Hypothalamus (tissue), 51 donors: ENCODE measurements at places on chromosomes 3 and 15.

GRCh38 chr3:38038447-38038911 lies 529 bp upstream of the DLEC1 start:
- no peak for DNase-seq

- DNase-seq, result no peak
These were observed 99.9 kb downstream of the EEFSEC start for GRCh38 chr3:128253150-128253549.

GRCh38 chr15:38528294-38528693 lies 36.3 kb downstream of the RASGRP1 start:
- no peak for DNase-seq

DNA sequence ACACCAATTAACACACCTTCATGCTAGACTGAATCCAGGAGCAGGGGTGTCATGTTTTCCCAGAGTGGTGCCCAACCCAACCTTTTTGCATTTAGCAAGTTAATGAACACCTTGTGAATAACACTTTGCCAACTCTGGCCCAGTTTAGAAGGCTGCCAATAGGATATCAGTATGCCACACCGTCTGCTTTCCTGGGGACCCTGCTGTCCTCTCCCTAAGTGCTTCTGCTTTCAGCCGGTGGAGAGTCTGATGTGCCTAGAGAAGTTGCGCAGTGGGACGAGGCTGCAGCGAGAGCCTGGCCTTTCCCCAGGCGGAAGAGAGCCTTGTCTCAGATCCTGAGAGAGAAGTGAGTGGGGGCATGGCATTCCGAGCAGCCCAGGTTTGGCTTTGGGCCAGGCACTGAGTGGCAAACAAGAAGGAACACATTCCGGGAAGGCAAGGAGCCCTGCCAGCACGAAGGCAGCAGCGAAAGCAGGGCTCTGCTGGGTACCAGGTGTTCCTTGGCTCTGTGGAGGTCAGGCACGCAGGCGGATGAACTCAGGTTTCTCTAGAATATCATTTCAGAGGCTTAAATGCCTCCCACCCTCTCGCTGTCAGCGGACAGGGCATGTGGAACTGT lies 36.9 kb downstream of the SENP8 start:
- DNase-seq, result peak; percentile 20

GRCh38 chr3:47394881-47395280 lies 14.1 kb downstream of the PTPN23 start:
- DNase-seq, result no peak

DNA sequence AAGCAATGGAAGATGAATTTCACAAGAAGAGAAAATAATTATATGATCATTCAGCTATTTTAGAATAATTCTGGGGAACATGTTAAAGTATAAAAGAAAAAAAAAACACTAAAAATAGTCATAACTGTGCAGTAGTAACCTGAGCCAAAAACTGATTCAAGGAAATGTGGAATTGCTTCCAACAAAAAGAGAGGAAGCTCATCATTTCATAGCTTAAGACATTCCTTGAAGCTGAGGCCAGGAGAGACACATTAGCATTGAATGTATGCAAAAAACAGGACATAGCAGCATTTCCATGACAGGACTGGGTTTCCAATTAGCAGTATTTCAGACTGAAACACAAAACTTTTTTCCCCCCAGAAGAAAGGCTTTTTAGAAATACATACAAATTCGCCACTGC lies 27.7 kb upstream of the LRRN1 start:
- DNase-seq, result no peak

DNA sequence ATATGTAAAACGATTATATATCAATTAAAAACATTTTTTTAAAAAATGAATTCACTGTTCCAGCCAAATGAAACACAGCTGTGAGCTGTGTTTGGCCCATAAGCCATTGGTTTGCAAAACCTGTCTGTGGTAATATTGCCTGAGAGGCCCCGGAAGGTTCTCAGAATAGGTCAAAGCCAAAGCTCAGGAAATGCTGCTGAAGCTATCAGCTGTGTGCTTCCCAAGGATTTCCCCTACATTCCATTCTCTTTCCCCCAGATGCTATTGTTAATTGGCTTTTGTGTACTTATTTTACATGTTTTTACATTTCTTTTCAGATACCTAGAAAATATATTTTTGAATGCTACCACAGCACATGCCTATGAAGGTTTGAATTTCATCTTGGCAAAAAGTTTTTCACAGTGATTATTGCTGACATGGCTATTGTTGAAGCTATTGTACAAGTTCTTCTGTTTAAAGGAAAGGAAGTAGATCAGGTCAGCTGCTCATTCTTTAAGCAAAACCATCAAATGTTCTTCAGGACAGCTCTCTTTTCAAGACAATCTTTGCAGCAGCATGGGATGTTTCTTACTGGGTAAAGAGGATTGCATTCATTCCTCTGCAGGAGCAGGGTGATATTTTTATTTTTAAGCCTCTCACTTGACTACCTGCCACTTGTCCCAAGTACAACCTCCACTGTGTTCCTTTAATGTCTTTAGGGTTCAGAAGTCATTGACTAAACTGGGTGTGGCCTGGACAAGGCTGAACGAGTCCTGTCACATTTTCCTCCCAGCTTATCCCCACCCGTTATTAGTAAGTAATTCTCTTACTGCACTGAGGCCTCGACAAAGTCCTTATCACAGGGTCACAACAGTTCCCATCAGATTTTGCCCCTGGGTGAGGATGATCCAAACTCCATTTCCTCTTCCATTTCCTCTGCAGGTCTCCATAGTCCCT lies 26.3 kb upstream of the BNC1 start:
- no peak for DNase-seq

DNA sequence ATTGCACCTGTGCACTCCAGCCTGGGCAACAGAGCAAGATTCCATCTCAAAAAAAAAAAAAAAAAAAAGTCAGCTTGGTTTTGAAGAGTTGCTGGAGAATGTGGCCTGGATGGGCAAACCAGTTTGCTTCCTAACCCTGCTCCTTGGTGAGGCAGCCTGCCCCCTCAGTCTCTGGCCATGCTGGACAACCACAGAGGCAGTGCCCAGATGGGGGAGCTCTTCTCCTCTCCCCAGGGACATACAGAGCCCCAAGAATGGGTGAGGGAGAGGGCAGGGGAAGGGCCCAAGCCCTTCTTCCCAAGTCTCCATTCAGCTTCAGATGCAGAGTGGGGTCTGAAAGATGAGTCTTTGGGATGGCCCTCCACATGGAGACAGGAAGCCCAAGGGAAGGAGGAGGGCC lies 27.9 kb downstream of the CD276 start:
- DNase-seq, result no peak

DNA sequence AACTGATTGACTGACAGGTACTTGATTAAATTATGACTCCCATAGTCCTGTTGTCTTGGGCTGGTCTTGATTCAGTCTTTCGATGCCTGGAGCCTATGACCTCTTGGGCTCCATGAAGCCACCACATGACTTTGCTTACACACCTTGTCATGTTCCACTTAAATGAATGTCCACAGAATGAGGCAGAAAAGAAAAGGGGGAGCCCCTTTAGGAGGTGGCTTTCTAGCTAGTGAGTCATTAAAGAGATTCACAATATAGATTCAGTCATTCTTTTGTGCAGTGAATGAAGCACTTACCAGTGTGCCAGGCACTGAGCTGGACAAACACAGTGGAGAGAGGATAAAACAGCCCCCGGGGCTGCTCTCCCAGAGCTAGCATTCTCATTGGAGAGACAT lies 17.1 kb downstream of the VIPR1 start:
- DNase-seq, result no peak

- no peak for DNase-seq
These were observed 67.6 kb downstream of the TIGIT start for GRCh38 chr3:114361391-114361790.

- no peak for DNase-seq
These were observed 24.1 kb downstream of the ARPP21 start for GRCh38 chr3:35663471-35663870.

- no peak for DNase-seq
These were observed 20.3 kb downstream of the DAZL start for GRCh38 chr3:16584880-16585279.

DNA sequence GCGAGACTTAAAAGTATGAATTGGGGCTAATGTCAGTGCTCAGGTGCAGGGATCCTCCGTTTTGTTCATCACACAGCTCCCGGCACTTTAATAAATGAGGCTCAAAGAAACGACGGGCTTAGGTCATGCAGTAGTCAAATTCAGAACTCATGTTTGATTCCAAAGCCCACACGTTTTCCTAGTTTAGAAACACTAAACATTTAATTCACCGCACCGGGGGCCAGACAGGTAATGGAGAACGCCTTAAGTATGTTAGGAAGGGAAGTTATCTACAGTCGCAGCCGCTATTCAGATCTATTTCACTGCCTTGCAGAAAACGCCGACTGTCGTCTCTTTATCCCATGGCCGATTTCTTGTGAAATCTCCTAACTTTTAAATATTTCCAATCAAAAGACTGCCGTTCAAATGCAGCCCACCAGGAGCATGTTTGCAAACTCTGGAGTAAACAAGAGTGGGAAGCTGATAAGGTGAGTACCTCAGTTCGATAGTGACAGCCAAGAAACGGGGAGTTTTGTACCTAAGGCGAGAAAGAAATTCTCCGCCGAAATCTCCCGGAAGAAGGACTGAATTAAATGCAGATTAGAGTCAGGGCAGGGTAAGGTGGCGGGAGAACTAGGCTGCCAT lies 569 bp downstream of the HIGD2B start:
- no peak for DNase-seq
